ELR (cell line): ENCODE measurements at places on chromosomes 13 and 19.
A peak's percentile ranks its signal among the peaks of the same experiment; 100 is the strongest.

DNA sequence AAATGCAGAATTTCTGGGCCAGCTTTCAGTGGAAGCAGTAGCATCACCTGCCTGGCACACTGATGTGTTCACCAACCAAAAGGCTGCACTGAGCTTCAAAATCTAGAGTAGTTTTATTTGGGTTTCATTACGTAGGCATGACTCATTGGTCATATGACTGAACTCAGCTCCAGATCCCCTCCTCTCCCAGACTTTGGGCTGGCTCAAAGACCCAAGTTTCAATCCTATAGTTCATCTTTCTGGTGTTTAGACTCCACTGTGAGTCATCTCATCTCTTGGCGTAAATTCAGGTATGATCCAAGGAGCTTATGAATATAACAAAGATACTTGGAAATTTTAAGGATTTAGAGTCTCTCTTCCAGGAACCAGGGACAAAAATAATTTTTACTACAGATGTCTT, 17.7 kb downstream of the ZMYM5 start:
- peak; percentile 98 for DNase-seq

DNA sequence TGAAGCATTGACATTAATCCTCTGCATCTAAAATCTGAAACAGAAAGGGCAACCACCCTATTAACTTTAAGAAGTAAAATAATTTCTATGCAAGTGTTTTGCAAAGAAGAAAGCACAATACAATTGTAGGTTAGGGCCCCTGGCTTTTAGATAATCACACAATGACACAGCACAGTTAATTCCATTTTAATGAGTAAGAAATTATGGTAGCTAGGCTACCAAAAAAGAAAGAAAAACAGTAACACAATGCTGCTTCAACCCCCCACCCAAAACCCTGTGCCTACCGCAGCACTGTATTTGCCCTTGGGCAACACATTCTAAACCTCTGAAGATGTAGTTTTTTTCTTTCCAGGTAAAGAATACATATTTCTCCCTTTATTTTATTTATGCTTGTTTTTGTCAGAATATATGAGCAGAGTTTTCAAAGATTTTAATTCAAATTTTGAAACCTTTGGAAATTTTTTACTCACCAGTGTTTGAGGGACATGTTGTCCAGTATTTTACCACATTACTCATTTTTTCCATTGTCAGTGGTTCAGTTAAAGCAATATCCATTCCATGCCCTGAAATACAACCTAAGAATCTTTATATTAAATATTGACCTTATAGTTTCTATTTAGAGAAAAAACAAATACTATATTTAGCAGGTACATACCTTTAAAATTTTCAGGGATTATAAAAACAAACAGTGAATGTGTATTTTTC, 21.1 kb downstream of the SOHLH2 start:
- DNase-seq: peak; percentile 21

DNA sequence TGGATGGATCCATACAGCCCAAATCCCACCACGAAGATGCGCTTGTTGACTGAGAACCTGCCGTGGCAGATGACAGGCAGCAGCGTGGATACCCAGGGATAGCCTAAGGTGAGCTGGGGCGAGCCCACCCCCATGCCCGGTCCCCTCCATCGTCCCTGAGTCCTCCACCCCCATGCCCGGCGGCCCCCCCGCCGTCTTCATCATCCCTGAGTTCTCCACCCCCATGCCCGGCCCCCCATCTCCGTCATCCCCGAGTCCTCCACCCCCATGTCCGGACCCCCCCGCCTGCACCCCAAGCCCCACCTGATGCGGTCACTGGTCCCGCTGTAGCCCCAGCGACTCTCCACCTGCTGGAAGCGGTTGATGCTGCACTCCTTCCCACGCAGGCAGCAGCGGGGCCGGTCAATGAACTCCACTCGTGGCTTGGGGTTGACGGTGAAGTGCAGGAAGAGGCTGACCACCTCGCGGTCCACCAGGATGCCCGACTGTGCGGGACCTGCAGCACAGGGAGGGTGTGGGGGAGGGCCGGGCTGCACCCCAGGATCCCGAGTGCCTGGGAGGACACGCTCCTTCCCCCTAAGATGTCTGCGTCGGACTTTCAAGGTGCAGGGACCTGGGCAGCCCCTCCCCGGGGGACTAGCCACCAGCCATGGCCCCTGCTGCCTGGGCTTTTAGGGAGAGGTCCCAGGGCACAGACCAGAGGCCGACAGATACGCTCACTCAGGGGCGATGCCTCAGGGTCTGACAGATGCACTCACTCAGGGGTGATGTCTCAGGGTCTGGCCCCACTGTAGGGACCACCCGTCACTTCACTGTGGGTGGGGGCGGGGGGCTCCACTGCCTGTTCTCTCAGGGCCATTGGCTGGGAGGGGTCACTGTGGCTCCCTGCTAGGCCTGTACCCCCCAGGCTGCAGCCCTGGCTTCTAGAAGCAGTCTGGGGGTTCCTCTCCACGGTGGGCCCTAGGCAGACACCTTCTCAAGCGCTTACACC, 28.0 kb downstream of the BTBD2 start:
- no peak for DNase-seq

GRCh38 chr13:40315416-40316064, 350.9 kb downstream of the FOXO1 start:
- no peak for DNase-seq

DNA sequence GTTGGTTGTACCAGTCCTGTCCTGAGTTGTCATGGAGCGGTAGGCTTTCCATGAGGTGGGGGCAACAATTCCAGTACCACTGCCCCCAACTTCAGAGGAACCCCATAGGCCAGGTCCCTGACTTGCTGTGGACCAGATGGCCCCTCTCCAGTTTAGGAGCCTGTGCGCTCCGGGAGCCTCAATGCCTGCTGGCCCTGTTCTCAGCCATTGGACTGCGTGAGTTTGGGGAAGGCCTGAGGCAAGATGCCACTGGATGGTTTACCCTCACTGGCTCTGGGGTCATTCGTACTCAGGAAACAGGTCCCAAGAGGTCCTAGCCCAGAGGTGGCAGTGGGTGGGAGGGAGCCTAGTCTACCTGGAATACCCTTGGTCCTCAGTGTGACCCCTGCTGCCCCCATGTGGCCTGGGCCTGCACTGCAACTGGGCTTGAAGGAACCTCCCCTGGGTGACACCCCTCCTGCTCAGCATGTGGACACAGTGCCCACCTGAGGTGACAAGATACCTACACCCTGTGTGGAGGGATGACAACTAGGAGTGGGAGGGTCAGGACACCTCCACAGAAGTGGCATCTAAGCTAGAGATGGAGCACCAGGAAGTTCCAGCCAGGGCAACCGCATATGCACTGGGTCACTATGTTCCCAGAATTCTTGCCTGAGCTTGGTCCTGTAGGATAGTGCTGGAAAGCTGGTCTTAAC, 6.0 kb upstream of the PRR19 start:
- DNase-seq: peak; percentile 72

DNA sequence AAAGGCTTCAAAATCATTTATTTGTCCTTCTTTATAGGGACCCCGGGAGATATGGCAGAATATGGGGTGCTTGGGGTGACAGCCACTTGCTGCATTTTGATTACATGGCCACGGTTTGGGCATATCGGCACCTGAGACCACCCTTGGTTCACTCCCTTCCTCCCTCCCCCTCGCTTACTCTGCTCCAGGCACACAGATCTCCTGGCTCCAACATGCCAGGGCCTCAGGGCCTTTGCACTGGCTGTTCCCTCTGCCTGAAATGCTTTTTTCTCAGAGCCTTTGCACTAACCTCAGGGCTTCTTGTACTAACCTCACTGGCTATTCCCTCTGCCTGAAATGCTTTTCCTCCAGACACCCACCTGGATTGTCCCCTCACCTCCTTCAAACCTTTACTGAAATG, 23.8 kb downstream of the VAV1 start:
- no peak for DNase-seq

GRCh38 chr19:14495672-14496028, 277 bp downstream of the GIPC1 start:
- DNase-seq: no peak

DNA sequence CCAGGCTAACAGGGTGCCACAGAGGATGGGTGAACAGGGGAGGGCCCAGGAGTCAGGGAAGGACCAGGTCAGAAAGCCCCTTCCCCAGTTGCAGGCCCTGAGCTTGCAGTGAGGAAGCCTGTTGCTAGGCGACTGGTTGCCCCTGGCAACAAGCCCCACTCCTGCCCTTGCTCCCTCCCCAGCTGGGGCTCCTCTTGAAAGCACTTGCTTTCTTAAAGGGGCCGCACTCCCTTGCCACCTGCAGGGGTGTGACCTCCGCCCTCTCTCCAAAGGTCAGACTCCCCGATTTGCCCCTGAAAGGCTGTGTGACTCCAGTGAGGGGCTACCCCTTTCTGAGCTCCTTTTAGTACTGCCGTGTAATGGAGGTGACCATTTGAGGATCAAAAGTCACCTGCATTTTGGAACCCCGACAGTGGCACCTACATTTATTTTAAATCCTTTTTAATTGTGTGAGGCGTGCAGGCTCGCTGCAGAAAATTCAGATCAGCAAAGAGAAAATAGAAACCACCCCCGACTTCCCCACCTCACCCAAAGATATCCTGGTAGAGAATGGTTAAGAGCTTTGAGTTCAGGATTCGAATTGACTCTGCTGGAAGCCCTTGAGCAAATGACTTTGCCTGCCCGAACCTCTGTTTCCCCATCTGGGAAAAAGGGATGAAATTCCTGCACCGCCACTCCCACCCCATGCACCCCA, 4.8 kb downstream of the FCHO1 start:
- peak; percentile 49 for DNase-seq

DNA sequence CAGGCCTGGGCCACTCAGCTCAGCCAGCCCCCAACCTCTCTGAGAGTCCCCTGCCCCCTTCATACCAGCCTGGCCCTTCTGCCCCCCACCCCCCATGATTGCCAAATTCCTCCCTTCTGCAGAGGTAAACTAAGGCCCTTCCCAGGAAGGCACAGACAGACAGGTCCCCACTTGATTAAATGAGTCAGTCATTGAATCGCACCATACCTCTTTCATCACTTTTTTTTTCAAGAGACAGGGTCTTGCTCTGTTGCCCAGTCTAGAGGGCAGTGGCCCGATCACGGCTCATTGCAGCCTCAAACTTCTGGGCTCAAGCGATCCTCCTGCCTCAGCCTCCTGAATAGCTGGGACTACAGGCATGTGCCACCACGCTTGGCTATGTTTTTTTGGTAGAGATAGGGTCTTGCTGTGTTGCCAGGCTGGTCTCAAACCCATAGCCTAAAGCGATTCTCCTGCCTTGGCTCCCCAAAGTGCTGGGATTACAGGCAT, 6.0 kb downstream of the PODNL1 start:
- no peak for DNase-seq

DNA sequence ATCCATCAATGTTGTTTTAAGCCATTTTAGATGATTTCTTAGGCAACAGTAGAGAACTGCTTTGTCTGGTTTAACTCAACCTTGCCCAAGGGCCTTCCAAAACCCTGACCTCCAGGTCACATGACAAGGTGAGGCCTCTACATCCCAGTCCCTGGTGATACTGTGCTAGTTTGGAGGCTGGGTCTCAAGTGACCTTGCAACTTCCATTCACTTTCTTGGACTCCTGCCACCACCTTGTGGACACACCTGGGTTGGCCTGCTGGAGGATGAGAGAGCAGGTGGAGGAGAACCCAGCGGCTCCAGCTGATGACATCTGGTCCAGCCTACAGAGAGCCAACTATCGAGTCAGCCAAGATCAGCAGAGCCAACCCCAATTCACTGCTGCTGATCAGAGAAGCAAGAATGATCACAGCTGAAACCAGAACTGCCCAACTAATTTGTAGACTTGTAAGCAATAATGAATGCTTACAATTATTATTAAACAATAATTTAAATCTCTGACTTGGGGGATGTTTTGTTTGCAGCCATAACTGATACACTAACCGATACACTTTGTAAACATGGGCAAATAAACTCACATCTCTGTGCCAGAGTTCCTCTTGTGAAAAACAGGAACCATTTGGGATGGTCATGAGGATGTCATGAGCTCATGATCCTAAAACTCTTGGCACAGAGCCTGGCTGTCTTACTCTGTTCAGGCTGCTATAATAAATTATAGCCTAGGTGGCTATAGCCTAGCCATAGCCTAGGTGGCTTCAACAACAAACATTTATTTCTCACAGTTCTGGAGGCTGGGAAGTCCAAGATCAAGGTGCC, 11.5 kb downstream of the FAM187B start:
- no peak for DNase-seq

- DNase-seq: peak; percentile 64
Measured at GRCh38 chr19:48806518-48806817, 4.4 kb downstream of the BCAT2 start.

DNA sequence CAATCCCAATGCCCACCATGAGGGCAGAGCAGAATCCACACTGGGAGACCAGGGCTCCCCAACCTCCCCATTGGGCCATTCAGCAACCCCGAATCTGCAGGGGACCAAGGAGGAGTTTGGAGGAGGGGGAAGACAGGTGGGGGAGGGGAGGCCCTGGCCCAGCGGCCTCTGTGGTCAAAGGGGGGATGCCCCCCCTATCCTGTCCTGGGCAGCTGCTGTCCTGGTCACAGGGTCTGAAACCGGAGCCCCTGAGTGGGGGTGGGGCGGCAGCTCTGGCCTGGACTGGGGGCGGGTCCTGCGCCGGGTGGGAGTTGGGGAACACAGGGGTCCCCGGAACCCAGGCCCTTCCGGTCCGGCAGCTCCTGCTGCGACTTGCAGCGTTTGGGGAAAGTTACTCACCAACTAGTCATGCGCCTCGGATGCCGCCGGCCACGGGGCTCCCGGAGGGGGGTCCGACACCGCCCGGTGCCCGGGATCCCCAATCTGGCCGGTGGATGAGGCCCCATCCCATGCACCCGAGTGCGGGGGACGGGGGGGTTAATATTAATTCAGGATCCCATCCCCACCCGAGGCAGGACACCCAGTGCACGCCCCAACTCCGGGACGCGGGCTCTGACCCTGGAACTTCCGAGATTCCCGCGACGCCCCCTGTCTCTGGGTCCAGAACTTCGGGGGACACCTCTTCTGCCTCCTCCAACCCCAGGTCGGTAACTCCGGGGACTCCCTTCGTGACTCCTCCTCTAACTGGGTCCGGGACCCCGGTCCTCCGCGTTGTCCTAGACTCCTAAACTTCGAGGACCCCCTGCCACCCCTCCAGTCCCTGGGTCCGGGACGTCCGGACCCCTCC, 872 bp downstream of the HOMER3 start:
- DNase-seq: peak; percentile 77

DNA sequence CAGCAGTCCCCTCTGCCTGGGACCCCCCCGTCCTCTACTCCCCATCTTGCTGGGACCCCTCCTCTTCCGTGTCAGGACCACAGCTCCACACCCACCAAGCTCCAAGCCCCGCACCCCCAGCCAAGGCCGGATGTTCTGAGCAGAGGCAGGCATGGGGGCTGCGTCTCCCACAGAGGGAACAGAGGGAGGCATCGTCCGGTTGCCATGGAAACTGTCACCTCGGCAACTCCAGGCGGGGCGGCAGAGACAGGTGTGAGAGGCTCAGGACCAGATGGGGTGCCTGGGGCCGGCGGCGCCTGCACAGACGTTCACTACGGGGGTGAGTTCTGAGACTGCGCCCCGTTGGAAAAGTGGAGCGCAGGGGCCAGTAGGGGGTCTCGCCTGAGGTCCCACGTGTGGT, 5.4 kb downstream of the RNU6-9 start:
- DNase-seq: no peak
